ENCODE measurements at places on chromosomes 11 and 22. TPM values are rescaled to one million over a fixed set of nuclear protein-coding genes. Genes with fewer than 3 reads are reported as not detected.

DNA sequence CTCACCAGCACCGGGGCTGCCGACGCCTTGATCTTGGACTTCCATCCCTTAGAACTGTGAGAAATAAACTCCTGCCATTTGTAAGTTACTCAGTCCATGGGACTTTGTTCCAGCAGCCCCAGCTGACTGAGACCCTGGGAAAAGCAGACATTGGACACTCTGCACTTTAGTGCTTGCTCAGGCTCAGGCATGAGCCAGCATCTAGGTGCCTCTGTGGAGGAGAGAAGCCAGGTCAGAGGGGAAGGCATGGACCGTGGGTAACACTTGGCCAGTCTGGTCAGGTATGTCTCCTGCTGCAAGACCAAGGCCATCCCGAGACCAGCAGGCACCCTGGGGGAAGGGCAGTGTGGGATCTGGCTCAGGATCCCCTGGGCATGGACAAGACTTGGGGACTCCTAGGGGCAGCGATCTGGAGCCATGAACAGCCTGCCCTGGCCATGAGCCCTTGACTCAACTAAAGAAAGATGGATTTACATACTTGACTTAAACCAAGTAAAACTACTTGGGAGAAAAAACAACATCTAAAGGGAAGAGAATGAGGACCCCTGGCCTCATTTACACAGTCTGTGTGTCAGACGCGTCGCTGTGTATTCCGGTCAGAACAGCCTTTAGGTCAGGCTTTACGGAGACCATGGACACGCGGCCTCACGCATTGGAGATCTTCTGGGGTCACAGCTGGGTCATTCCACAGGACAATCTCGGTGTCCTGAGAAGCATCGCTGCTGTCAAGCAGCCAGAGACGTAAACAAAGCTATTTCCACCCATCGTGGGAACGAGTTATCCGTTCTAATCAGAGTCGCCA lies 497.1 kb downstream of the BRD1 start:
- DNase-seq = no peak

- DNase-seq = no peak
These were observed 415.9 kb upstream of the CADM1 start for GRCh38 chr11:115920092-115920461.

DNA sequence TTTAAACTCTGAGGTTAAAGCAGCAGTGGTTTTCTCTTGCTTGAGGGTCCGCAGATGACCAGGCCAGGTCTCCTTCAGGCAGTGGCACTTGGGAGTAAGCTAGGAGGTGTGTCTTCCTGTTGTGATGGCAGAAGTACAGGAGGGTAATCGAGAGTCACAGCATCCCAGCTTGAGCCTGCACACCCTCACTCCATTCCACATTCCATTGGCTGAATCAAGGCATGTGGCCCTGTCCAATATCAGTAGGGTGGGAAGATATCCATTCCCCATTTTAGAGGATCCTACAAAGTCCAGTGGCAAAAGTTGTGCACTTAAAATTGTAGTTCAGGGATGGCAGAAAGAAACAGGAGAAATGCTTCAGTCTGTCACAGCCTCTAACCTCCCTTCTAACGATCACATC lies 23.3 kb downstream of the OSBP2 start:
- no peak for DNase-seq

DNA sequence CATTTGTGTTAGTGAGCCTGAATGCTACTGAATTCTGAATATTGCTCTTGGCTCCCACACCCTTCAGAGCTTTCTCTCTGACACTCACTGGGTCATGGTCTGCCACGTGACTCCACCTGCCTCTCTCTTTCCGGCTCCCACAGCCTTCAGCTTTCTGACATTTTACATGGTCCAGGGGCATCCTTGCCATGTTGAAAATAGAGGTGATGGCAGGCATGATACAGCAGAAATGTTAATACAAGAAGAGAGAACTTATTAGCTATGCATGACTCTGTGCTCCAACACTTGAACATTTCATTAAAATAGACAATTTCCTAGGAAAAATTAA lies 90.3 kb upstream of the CLDN5 start:
- no peak for DNase-seq

GRCh38 chr11:15920856-15921629 lies 435.3 kb downstream of the SOX6 start:
- DNase-seq = no peak

The HMOX1 gene
- total RNA-seq = 36.1 TPM

The OR51E2 gene
- 3.5 TPM for total RNA-seq

Measured in MG63 (cell line).